ENCODE measurements at places on chromosomes 3 and 15.

DNA sequence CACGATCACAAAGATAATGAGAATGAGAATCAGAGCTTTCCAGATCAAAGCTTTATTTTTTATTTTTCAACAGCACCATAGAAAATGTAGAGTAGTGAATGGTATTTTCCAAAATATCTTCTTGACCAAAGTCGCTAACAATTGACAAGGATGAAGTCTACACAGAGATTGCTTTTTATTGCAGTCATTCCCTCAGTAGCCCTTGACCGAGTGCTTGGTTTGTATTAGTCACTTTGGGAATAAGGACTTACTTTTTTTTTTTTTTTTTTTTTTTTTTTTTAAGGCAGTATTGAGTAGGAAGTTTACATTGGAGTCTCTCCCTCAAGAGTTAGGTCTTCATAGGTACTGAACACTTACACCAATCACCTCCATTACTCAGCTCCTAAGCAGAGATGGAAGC, 39.8 kb downstream of the THRB start:
- no peak for DNase-seq

- DNase-seq = no peak
Observed at GRCh38 chr15:44144992-44145391, 50.1 kb downstream of the FRMD5 start.

GRCh38 chr3:136543385-136543784, 208.8 kb downstream of the STAG1 start:
- no peak for DNase-seq

DNA sequence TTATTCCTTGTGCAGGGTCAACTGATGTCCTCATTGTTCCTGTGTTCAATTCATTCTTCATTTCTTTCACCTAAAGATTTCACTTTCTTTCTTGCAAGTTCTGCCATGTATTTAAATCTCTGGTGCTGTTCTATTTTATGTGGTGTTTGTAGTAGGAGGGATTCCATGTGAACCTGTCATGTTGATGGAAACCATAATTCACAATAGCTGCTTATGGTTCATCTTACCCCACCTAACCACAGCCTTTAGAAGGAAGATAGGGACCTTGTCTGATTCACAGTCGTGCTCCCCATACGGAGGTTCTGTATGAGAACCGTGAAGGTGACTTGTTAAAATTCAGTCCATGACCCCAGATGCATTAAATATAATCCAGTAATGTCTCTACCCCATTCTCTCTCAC, 21.9 kb downstream of the SLCO2A1 start:
- no peak for DNase-seq

DNA sequence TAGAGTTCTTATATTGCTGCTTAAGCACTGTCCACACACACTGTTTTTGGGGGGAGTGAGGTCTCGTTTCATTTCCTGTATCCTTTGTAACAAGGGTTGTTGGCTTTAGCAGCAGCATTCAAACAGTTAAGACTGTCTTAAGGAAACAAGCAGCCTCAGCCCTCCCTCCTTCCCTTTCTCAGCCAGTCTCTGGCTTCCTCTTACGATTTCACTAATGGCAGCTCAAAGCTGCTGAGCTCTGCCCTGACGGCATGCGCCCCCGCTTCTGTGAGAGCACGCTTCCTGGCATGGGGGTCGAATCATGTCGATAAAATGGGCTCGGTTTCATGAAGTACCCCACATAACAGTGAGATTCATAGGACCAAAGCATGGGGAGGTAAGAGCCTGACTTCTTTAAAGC, 105.0 kb downstream of the KLHL25 start:
- no peak for DNase-seq

- no peak for DNase-seq
Observed at GRCh38 chr15:73139041-73139743, 86.9 kb downstream of the NEO1 start.
